ENCODE measurements at places on chromosomes 6 and 20. TPM values are rescaled to one million over a fixed set of nuclear protein-coding genes. Genes with fewer than 3 reads are reported as not detected.
A peak's percentile ranks its signal among the peaks of the same experiment; 100 is the strongest.

THEMIS gene
- total RNA-seq: not detected

OR2J3 gene
- not detected for total RNA-seq

ABHD16B gene
- not detected for total RNA-seq

RNF39 gene
- not detected for total RNA-seq

- no peak overlapping the region for H3K4me3 ChIP-seq
- H3K36me3 ChIP-seq: no peaks in the 10 kb centered on the region
- DNase-seq: no peak
- H3K4me1 ChIP-seq: no peaks in the 10 kb centered on the region
- no peak overlapping the region for H3K27ac ChIP-seq
Observed at GRCh38 chr6:71460933-71461332, 172.3 kb downstream of the OGFRL1 start.

DNA sequence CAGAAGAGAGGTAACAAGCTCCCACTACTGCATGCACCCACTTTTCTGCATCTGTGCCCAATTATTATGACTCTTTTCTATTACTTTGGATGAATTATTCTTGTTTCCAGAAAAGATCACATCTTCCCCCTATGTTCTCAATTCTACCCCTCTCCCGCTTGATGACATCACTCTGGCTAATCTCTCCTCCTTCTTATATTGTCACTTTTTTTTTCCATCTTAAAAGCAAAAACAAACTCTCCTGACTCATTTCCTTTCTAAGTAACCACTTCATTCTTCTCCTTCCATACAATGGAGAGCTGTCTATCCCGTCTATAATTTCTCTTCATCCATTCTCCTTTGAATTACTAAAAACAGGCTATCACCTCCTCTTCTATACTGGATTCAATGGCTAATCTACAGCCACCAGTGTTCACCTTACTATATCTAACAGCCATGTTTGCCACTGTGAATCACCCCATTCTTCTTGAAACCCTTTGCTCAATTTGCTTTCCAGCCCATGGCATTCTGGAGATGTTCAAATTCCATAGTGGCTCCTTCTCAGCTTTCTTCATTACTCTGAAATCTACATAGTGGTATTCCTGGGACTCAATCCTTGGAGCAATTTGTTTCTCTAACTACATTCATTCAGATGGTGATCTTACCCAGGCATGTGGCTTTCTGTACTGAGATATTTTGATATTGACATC lies 378.4 kb downstream of the ARHGAP18 start:
- H3K27me3 ChIP-seq: no peaks in the 10 kb centered on the region
- peak overlapping the region; percentile 72 for H3K27ac ChIP-seq
- peaks cover 15% of the 10 kb centered on the region for H3K4me1 ChIP-seq
- DNase-seq: no peak

DNA sequence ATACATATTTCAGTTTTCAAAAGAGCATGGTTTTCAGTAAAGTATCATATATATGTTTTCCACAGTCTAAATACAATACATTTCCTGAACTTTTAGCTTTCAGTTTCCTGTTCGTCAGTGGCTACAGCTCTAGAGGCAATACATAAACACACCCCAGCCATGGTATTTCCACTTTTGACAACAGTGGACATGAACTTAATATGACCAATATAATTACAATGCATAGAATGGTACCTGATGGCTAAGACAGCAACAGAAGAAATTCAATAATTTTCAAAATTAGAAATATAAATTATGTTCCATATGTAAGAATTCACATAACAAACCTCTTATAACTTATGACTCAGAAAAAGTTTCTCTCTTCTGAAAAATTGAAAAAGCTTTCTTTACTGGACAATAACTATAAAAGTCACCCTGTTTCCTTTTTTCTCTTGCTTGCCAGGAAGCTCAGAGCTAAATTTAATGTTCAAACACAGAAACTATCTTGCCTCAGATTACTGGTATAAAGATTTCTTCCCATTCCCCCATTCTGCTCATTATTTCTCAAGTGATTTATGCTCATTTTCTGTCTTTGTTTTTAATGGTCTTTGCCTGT lies 19.2 kb downstream of the FKBP5 start:
- H3K4me1 ChIP-seq: no peaks in the 10 kb centered on the region
- no peaks in the 10 kb centered on the region for H3K36me3 ChIP-seq
- no peaks in the 10 kb centered on the region for H3K27me3 ChIP-seq

GRCh38 chr20:18133962-18134361 lies 3.7 kb upstream of the KAT14 start:
- 0 out of 2 replicates have a peak, but pooled peaks cover 7% of the 10 kb centered on the region for H3K27me3 ChIP-seq
- H3K4me3 ChIP-seq: no peak overlapping the region
- peaks cover 5% of the 10 kb centered on the region for H3K36me3 ChIP-seq
- H3K4me1 ChIP-seq: peaks cover 8% of the 10 kb centered on the region
- no peak overlapping the region for H3K27ac ChIP-seq
